ENCODE measurements at places on chromosomes 3 and 15. TPM values are rescaled to one million over a fixed set of nuclear protein-coding genes. Genes with fewer than 3 reads are reported as not detected.
A peak's percentile ranks its signal among the peaks of the same experiment; 100 is the strongest.

Gene ETV5
- total RNA-seq = not detected

Gene TGM5
- not detected for total RNA-seq

Gene SH3BP5
- 16.8 TPM for total RNA-seq

DNA sequence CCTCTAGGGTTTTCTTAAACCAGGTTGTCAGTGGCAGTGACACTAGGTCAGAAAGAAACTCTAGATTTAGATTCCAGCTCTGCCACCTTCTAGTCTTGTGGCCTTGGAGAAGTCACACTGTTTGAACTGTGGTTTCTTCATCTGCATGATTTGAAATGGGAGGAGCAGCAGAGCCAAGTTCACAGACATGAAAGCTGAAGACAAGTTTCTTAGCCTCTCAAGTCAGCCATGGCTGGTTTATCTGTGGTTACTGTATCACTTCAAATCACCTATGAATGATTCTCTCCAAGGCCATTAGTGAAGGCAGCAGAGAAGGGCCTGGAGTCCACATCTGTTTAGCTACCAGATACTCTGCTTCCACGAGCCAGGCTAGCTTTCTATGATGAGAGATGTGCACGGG is 15.6 kb downstream of the CLEC3B start:
- peaks cover under 1% of the 10 kb centered on the region for H3K27me3 ChIP-seq
- no peak overlapping the region for H3K4me3 ChIP-seq
- no peak for DNase-seq
- peaks cover 25% of the 10 kb centered on the region for H3K4me1 ChIP-seq
- no peaks in the 10 kb centered on the region for H3K36me3 ChIP-seq
- no peak overlapping the region for H3K27ac ChIP-seq

GRCh38 chr15:90184119-90184785 is 16.9 kb upstream of the SEMA4B start:
- no peaks in the 10 kb centered on the region for H3K27me3 ChIP-seq
- H3K4me3 ChIP-seq = peak overlapping the region; percentile 63
- peaks cover 21% of the 10 kb centered on the region for H3K4me1 ChIP-seq
- no peak for DNase-seq
- no peaks in the 10 kb centered on the region for H3K36me3 ChIP-seq

DNA sequence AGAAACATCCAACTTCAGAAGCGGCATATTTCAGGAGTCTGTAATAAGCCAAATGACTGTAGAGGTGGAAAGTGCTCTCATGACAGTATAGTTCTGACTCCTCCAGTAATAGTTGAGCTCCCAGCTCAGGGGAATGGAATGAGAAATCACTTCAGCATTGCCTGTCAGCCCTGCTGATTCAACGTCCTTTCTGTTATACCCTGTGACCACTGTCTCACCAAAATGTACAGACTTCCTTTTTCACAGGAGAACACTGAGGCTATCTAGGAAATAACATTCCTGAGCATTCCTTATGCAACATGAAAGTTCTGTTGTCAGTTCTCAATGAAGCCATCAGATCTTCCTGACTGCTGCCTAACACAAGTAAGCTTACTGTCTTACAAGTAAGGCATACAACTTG is 284.5 kb upstream of the MME start:
- no peak overlapping the region for H3K4me3 ChIP-seq
- no peak overlapping the region for H3K27ac ChIP-seq
- DNase-seq = peak; percentile 56
- H3K36me3 ChIP-seq = no peaks in the 10 kb centered on the region

DNA sequence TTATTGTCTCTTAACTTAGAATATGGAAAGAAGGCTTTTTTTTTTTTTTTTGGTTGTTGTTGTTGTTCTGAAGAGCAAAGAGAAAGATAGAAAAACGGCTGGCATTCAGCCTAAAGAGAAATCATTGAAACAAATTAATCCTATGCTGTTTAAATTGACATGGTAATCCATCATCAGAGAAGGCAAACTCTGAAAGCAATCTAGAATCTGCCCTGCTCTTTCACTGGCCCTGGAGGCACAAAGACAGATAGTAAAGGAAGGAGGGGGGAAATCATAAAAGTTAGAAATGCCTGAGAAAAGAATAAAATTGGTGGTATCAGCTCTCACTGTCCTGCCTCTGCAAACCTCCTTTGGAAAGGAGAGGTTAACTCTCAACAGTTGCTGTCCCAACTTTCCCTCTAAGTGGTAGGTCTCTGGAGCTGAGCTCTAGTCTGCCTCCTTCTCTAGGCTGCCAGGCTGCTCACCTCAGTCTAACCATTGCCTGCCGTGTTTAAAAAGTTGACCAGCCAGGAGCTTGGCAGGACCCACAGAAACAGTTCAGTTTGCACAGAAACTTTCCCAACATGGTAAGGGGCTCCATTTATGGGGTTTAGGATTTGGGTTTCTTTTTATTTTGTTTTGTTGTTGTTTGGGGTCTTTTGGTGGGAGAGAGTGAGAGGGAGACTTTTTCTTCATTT is 13.4 kb upstream of the NR2F2 start:
- no peaks in the 10 kb centered on the region for H3K36me3 ChIP-seq
- no peak overlapping the region for H3K4me3 ChIP-seq
- no peak overlapping the region for H3K27ac ChIP-seq
- H3K4me1 ChIP-seq = no peaks in the 10 kb centered on the region
- DNase-seq = no peak

DNA sequence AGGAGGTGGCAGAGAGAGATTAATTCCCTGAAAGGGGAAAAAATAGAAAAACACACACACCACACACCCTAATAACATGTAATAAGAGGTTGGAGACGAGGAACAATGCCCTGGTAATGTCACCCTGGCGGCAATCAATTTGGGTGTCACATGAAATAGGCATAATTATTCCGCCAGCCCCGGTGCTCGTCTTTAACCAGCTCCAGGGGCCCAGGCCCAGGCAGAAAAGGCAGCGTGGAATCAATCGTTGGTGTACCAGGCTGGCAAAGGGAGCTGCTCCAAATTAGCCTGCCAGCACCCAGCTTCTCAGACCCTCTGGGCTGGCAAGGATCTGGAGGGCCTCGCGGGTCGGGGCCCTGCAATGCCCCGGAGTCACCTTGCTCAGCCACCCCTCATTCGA is 5.6 kb downstream of the LINGO1 start:
- DNase-seq = no peak
- H3K4me1 ChIP-seq = no peaks in the 10 kb centered on the region
- no peak overlapping the region for H3K4me3 ChIP-seq
- H3K27ac ChIP-seq = no peak overlapping the region
- peaks cover 14% of the 10 kb centered on the region for H3K27me3 ChIP-seq

Gene C3orf22
- total RNA-seq = not detected

Gene CLDN18
- not detected for total RNA-seq

DNA sequence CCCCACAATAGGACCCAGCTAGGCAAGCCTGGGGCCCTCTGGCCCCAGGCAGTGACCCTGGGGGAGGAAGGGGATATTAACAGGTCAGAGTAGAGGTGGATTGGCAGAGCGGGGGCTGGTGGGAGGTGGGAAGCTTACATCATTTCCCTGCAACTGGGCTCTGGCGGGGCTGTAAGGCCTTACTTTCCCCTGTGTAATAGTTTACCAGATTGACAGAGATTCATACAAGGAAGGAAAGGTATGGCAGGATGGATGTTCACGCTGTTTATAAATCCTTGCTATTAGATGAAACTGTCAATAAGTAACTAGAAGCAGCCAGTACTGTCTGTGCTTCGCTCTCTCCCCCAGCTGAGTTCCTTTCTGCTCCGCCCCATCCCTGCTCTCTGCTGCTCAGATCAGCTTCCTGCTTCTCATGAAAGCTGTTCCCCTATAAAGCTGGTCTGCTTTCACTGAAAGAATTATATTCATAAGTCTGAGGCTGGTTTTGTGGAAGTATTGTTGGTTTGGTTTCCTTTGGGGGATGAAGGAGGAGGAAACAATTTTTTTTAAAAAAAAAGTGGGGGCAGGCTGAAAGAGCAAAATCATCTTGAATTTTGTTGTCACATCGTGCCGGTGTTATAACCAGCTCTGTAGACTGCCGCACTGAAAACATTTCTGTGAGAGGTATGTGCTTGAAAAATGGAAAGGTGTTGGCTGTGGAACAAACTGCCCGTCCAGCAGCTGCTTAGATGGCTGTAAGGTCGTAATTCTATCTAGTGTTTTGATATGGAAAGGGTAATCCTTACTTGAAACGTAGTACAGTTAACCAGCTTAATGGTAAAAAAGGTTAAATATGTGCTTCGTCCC is 76.4 kb downstream of the BBX start:
- no peaks in the 10 kb centered on the region for H3K27me3 ChIP-seq
- peak overlapping the region; percentile 82 for H3K27ac ChIP-seq
- no peaks in the 10 kb centered on the region for H3K36me3 ChIP-seq
- H3K4me3 ChIP-seq = peak overlapping the region; percentile 49

Gene UCN2
- not detected for total RNA-seq

Gene OXTR
- 0.17 TPM for total RNA-seq

DNA sequence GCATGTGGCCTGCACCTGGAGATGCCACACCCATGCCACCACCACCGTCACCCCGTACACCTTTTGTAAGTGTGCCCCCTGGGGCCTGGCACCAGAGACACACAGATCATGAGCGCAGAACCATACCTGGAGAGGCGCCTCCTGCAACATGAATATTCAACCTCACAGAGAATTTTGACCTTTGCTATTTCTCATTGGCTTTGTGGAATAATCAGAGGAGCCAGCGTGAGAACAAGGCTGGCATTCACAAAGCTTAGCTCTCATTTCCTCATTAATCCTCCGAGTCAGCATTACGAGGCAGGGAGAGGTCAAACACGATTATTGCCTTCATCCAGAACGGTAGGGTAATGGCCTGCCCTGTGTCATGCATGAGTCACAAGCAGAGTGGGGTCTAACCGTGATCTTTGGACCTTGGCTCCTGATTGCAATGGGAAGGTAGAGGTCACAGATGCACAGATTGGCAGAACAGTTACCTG is 73.0 kb upstream of the POMGNT2 start:
- H3K4me1 ChIP-seq = peaks cover 54% of the 10 kb centered on the region
- no peak overlapping the region for H3K4me3 ChIP-seq
- no peak overlapping the region for H3K27ac ChIP-seq
- no peaks in the 10 kb centered on the region for H3K27me3 ChIP-seq

Gene FRG2C
- total RNA-seq = not detected

Gene CACNA2D3
- 0.08 TPM for total RNA-seq

GRCh38 chr3:13693441-13693840 is 144.5 kb downstream of the FBLN2 start:
- H3K4me3 ChIP-seq = no peak overlapping the region
- H3K4me1 ChIP-seq = no peaks in the 10 kb centered on the region
- H3K27ac ChIP-seq = no peak overlapping the region
- H3K36me3 ChIP-seq = no peaks in the 10 kb centered on the region
- H3K27me3 ChIP-seq = no peaks in the 10 kb centered on the region

Data from CD4-positive, alpha-beta T cell (primary cell).